ENCODE measurements at places on chromosomes 6 and 20.

- no peak for DNase-seq
These were observed 18.4 kb downstream of the DYNLRB1 start for GRCh38 chr20:34534391-34535165.

GRCh38 chr20:949717-950116 is 33.6 kb upstream of the ANGPT4 start:
- DNase-seq: no peak

GRCh38 chr6:29696147-29697125 is 15.5 kb upstream of the ZFP57 start:
- DNase-seq: peak; percentile 51

DNA sequence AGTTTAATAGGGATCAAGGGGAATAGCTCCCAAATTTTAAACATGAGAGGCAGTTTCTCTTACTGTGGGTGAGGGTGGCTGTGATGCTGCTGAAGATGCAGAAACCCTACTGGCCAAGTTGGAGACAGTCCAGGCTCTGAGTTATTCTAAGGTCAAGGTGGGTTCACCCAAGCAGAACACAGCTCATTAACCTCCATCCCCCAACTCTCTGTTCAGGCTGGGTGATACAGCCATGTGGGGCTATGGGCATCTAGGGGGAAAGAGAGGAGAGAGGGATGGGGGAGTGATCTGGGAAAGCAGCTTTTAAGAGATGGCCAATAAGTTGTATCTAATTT is 18.9 kb upstream of the TRAM2 start:
- DNase-seq: no peak

DNA sequence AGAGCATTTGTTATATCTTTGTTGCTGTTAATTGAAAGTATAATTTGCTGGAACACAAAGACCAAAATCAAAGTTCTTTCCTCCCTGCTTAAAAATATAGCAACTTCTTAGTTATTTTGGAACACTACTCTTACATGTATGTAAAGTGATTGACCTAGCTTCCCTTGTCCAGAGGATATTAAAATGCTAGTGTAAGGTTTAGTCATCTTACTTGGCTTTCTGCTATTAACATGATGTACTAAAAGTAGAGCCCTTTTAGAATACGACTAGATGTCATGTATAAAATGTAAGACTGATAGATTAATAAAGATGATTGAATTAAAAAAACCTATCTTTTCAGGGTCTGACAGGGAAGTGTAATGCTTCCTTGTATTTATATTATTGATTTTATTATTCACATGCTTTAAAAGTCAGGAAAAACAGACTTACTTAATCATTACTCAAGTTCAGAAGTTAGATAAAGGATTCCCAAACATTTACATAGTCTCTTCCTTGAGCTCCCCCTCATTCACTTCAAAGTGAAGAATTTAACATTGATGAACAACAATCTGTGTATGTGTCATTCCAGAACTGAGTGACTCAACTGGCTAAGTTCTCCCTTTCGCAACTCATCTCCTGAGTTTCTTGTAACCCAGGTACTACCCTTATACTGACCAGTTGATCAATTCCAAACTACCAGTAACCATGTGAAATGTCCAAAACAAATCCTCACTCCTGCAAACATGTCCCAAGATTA is 50.9 kb downstream of the BTBD9 start:
- DNase-seq: no peak

GRCh38 chr20:3603108-3603507 is 60.1 kb downstream of the GFRA4 start:
- no peak for DNase-seq

DNA sequence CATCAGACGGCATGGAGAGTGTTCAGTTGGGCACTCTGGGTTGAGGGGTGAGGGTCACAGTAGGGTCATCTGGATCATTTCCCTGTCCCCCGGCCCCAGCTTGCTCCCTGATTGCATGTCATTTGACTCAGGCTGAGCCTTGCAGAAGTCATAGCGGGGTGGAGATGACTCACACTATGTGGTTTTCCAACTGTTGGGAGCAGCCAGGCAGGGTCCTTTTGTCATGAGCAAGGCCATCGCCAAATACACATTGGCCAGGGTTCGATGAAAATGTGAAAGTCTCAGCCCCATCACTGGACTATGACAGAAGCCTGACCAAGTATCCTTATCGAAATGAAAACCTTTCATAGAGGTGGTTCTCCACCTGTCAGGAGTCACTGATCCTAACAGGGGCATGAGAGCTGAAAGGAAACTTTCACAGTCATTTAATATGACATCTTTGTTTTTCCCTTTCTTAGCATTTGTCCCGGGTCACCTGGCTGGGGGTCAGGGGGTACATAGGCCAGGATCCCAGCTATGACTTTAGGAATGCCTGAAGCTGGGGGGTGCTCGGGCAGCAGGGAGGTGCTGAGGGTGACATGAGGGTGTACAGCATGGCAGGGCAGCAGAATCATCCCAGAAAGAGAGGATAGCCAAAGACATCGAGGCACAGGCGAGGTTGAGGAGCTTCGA is 70.2 kb upstream of the CD93 start:
- no peak for DNase-seq

GRCh38 chr6:54086439-54086838 is 24.8 kb upstream of the MLIP start:
- DNase-seq: no peak

- no peak for DNase-seq
These were observed 448.0 kb downstream of the TENT5A start for GRCh38 chr6:81304466-81304865.

GRCh38 chr20:17507032-17507431 is 24.1 kb downstream of the BFSP1 start:
- DNase-seq: no peak

- DNase-seq: no peak
These were observed 5.3 kb downstream of the POPDC3 start for GRCh38 chr6:105174512-105174911.

DNA sequence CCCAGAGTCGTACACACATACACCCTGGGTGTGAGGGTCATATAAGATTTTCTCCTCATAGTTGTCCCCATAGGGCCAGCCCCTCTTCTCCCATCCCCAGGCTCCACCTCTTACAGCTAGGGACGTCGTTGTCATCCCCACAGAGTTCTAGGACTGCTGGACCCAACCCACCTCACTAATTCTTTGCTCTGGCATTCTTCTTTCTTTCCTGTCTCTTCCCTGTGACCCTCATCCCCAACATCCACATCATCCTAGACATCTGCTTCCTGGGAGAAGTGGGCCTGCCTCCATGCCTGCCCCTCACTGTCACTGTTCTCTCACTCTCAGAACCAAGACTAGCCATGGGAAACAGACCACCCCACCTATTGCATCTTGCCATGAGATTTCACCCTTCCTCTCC is 1.1 kb downstream of the PSMF1 start:
- no peak for DNase-seq

DNA sequence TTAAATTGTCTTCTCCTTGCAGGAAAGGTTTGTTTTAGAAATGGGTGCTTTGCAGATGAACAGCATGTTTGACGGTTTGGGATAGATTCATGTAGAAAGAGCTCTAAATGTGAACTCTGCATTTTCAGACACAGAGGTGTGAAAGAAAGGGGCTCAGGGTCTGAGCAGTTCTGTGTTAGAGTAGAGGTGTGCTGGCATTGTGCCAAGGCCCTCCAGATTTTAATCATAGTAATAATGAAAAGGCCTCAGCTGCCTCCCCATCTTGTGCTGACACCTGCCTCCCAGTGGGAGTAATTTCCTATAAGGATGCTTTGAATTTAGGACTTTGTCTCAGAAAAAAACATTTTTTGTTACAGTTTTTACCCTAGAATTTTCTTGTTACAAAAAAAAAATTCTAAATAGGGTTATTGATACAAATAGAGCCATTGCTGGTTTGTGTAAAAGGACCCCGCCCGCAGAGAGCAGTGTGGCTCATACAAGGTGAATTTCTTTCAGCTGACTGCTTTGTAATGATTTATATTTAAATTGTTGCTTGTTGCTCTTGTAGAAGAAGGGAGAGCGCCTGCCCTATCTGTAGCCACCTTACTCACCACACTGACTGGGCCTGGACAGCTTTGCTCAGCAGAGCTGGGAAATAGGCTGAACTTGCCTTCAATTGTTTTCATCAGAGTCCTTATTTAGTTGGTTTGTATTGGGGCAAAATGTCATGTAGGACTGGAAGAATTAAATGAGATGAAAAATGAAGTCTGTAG is 294.5 kb downstream of the ZFAND3 start:
- no peak for DNase-seq

DNA sequence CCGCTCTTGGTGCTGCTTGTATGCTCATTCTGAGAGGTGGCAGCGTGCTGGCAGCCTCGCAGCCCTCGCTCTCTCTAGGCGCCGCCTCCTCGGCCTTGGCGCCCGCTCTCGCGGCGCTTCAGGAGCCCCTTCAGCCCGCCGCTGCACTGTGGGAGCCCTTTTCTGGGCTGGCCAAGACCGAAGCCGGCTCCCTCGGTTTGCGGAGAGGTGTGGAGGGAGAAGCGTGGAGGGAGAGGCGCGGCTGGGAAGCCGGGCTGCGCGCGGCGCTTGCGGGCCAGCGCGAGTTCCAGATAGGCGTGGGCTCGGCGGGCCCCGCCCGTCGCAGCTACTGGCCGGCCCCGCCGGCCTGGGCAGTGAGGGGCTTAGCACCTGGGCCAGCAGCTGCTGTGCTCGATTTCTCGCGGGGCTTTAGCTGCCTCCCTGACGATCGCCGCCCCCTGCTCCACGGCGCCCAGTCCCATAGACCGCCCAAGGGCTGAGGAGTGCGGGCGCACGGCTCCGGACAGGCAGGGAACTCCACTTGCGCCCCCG is 19.5 kb upstream of the FAM8A1 start:
- no peak for DNase-seq

DNA sequence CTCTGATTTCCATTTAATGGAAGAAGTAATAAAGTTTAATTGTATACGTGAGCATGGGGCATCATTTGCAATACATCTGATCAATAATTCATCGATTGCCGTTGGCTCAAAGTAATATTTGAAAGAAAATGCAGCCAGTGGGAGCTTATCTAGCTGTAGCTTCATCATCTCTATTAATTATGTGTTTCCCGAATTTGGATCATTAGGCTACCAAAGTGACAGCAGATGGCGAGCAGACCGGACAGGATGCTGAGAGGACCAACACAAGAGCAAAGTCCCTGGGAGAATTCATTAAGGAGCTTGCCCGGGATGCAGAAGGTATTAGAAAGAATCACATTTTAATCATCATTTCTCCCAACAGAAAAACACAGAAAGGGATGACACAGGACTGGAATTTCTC is 327.1 kb downstream of the ARHGAP18 start:
- DNase-seq: no peak

- no peak for DNase-seq
These were observed 21.5 kb downstream of the CD164 start for GRCh38 chr6:109360791-109361190.

GRCh38 chr20:1816384-1817381 is 78.5 kb upstream of the SIRPA start:
- DNase-seq: no peak

GRCh38 chr6:155378724-155379123 is 64.4 kb upstream of the TFB1M start:
- DNase-seq: no peak

DNA sequence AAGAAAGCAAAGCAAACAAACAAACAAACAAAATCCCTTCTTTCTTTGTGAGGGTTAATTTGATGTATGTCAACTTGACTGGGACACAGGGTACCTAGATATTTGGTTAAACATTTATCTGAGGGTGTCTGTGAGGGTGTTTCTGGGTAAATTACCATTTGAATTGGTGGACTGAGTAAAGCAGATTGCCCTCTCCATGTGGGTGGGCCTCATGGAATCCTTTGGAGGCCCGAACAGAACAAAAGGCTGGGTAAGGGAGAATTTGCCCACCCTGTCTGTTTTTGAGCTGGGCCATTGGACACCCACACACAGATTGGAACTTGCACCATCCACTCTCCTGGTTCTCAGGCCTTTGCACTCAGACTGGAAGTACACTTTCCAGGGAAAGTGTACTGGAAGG is 628.8 kb upstream of the CITED2 start:
- DNase-seq: peak; percentile 23

DNA sequence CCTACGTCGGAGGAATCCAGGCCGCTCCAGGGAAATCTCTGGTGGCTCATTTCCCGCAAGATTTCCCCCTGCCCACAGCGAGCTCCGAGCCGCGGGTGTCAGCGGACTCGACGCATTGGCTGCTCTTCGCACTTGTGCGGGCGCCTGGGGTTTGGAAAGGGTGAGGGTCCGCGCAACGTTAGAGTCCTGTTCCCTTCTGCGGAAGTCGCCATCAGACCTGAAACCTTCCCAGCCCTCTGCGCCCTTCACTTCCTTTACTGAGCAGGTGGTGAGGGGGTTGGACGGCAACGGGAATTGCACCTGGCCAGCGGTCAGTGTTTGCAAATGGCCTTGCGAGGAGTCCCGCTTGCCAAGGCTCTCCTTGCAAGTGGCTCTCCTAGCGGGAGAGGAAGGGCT is 8.4 kb downstream of the PAX1 start:
- DNase-seq: no peak

- DNase-seq: no peak
These were observed 29.0 kb downstream of the CD83 start for GRCh38 chr6:14146506-14147096.

- no peak for DNase-seq
These were observed 2.9 kb upstream of the COL21A1 start for GRCh38 chr6:56250266-56250665.

- no peak for DNase-seq
These were observed 201.0 kb upstream of the FOXQ1 start for GRCh38 chr6:1110941-1111349.

- no peak for DNase-seq
These were observed 137.6 kb upstream of the CDYL start for GRCh38 chr6:4638641-4639040.

DNA sequence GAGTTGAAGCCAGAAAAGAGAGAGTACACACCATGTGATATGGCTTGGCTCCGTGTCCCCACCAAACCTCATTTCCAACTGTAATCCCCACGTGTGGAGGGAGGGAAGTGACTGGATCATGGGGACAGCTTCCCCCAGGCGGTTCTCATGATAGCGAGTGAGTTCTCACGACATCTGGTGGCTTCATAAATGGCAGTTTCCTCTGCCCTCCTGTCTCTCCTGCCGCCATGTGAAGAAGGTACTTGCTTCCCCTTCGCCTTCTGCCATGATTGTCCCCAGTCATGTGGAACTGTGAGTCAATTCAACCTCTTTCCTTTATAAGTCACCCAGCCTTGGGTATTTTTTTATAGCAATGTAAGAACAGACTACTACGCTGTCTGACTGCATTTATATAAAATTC is 40.3 kb downstream of the TAF4 start:
- no peak for DNase-seq

- DNase-seq: no peak
These were observed 158.6 kb downstream of the GJA1 start for GRCh38 chr6:121594053-121594452.
